Gastrocnemius medialis (tissue), 4 donors: ENCODE measurements at places on chromosomes 16 and 17. TPM values are rescaled to one million over a fixed set of nuclear protein-coding genes. Genes with fewer than 3 reads are reported as not detected.

DNA sequence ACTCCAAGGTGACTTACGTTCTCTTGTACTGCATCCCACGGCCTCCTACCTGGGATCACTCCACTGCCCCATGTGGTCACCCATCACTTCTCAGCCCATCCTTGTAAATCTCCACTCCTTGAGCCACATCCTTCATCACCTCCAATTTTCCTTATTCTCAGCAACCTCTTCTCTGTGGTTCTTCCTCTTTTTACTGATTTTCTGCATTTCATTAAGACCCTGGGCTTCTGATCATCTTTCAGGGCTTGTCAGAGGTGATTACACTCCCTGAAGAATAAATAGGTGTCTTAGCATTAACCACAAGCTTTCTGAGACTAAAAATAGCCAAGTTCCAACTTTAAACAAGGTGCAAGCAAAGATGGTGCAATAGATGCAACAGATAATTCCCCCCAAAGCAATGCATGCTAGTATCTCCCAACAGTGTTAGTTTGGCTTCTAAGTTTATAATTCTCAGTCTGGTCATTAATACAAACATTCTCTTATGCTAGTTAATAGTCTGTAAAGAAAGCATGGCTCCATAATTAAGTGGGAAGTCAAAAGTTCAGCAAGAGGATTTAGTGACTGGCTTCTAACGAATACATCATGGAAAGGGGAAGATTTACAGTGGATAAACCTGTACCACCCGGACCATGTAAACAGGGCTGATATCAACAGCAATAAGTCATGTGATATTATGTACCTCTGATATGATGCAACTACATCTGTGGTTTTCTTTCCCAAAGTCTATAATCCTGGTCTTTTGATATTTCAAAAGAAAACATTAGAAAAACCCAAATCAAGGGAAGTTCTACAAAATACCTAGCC lies 47.4 kb upstream of the FOXJ1 start:
- H3K4me3 ChIP-seq: no peak overlapping the region
- H3K27ac ChIP-seq: peak overlapping the region; percentile 29
- DNase-seq: no peak

- no peaks in the 10 kb centered on the region for H3K4me1 ChIP-seq
- H3K27me3 ChIP-seq: no peaks in the 10 kb centered on the region
- DNase-seq: no peak
- no peaks in the 10 kb centered on the region for H3K36me3 ChIP-seq
These were observed 10.9 kb downstream of the ZACN start for GRCh38 chr17:76089680-76090516.

DNA sequence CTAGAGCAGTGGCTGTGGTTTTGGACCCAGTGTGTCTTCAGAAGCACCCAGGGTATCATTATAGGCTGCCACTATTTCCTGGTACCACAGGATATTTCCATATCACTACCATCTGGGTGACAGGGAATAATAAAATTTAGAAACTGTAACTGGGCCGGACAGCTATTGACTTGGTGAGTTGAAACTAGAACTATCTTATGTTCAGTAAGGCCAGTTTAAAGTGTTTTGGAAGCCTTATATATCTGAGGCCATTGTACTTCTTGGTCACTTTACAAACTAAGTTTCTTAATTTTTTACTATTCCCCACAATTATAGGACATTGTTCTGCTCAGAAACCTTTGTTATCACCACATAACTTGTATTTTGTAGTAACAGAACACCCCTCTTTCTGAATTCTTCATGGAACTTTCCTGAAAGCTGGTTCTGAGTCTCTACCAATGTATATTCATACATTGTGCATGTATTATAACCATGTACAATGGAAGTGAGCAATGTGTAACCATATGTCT lies 34.0 kb downstream of the ZNF207 start:
- no peaks in the 10 kb centered on the region for H3K36me3 ChIP-seq
- no peak overlapping the region for H3K27ac ChIP-seq
- H3K4me3 ChIP-seq: no peak overlapping the region
- H3K4me1 ChIP-seq: no peaks in the 10 kb centered on the region
- H3K27me3 ChIP-seq: no peaks in the 10 kb centered on the region
- DNase-seq: no peak

DNA sequence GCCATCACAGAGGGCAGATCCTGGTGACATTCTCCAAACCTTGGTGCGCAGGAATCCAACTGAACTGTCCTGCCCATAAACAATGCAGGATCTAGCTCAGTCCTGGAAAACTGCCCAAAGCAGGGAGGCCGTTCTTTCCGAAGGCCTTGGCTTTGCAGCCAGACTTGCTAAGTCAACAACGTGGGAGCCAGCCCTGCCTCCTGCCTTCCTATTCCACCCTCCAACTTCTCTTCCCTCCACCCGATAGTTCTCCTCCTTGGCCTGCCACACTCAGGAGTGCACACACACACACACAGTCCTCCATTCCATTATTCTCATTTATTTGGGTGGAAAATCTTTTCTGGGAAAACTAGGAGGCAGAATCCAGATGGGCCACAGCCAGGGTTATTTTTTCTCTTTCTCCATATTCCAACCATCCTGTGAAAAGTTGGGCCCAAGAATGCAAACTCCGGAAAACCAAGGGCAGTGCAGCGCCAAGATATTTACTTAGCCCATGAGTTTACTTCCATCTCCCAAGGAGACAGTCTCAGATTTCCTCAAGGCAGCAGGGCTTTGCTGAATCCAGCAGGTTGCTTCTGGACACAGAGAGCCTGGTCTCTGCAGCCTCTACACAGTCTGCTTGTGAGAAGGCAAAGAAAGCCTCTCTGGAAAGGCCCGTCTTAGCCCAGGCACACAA lies 15.8 kb downstream of the COPRS start:
- peak overlapping the region; percentile 14 for H3K27ac ChIP-seq
- peaks cover 13% of the 10 kb centered on the region for H3K4me1 ChIP-seq
- H3K27me3 ChIP-seq: no peaks in the 10 kb centered on the region
- peak overlapping the region; percentile 17 for H3K4me3 ChIP-seq
- H3K36me3 ChIP-seq: no peaks in the 10 kb centered on the region

The KRT31 gene
- 0.39 TPM for total RNA-seq

DNA sequence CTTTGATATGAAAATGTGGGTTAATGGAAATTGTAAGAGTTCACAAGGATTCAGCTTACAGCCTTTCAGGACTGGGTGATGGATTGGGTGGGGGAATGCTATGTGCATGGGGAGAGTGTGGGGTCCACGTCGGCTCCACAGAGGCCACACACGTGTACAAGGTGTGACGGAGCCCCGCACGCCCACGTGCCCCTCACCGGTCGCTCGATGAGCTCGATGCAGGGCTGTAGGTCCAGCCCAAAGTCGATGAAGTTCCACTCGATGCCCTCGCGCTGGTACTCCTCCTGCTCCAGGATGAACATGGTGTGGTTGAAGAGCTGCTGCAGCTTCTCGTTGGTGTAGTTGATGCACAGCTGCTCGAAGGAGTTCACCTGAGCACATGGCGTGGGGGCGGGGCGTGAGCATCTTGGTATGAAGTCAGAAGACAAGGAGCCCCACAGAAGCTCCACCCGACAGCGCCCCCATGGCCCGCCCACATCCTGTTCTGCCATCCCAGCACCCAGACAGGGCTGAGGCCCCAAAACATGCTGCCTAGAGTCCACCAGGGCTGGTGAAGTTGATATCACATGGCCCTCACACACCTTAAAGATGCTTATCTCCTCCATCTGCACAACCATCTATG lies 99.1 kb downstream of the MYH11 start:
- H3K36me3 ChIP-seq: no peaks in the 10 kb centered on the region
- no peak overlapping the region for H3K4me3 ChIP-seq
- H3K27ac ChIP-seq: no peak overlapping the region
- H3K4me1 ChIP-seq: no peaks in the 10 kb centered on the region

DNA sequence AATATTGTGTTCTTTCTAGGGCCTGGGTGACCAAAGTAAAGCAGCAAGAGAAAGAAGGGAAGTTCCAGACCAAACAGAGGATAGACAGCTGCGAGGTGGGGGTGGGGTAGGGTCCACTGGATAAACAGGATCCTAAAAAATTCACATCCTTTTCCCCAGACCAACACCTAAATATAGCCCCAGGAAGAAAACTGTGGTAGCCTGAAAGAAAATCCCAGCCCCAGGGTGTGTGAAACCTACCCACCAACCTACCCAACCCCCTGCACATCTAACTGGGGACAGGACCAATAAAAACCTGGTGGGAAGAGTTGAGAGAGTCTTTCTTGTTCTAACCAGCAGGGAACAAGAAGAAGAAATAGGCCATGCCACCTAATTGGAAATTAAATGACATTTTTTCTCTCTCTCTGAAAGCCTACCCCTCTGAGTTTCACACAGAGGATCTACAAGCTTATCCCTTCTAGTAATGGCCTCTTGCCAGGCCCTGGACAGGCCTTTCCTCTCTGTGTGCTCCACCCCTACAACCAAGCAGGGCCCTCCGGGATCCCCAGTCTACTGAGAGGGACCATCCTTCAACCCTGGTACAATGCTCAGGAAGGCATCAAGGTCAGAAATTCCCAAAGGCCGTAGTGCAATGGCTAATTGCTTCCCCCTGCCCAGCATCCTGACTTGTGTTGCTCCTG lies 12.0 kb downstream of the MYO18A start:
- no peaks in the 10 kb centered on the region for H3K27me3 ChIP-seq
- peaks cover 7% of the 10 kb centered on the region for H3K4me1 ChIP-seq
- no peak overlapping the region for H3K27ac ChIP-seq
- no peak for DNase-seq

DNA sequence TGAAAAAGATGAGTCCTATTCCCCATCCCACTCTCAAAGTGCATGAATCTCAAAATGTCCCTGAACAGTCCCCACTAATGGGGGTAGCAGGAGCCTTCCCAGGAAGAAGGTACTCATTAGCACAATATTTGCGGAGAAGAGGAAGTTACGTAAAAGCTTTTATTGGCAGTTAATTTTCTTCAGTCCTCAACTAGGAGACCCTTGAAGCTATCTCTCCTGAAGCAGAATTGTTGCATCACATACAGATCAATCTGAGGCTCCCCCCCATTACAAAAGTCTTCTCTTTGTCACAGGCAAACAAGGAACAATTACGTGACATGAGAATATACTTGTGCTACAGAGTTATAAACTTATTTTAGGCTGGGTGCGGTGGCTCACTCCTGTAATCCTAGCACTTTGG lies 14.2 kb downstream of the SLFN12L start:
- H3K36me3 ChIP-seq: no peaks in the 10 kb centered on the region
- H3K27me3 ChIP-seq: no peaks in the 10 kb centered on the region
- no peak overlapping the region for H3K27ac ChIP-seq
- DNase-seq: no peak

DNA sequence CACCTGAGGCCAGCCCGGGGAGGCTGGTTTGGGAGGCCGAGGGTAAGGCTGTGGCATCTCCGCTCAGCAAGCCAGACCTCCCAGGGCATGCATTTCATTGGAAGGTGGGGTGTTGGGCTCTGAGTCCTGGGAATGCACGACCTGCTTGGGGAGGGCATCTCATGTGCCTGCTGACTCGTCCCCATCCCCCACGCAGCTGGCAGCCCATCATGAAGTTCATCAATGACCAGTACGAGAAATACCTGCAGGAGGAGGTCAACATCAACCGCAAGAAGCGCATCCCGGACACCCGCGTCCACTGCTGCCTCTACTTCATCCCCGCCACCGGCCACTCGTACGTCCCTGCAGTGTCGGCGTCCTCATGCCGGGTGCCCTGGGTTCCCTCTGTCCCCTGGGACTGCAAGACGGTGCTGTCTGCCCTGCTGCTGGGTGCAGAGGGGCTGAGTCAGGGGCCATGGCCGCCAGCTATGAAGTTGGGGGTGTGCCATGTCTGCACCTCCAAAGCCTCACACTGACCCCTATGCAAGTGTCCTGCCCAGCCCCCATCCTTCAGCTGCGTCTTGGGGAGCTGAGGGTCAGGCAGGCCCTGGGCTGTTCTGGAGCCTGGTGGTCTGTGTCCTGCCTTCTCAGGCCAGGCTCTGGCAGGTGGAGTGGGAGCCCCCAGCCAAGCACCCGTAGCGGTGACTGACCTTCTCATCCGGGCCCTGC lies 347.9 kb downstream of the SEC14L1 start:
- H3K4me1 ChIP-seq: peaks cover 16% of the 10 kb centered on the region
- DNase-seq: no peak
- no peak overlapping the region for H3K4me3 ChIP-seq
- H3K36me3 ChIP-seq: peaks cover 43% of the 10 kb centered on the region
- peak overlapping the region; percentile 63 for H3K27ac ChIP-seq
- H3K27me3 ChIP-seq: no peaks in the 10 kb centered on the region

DNA sequence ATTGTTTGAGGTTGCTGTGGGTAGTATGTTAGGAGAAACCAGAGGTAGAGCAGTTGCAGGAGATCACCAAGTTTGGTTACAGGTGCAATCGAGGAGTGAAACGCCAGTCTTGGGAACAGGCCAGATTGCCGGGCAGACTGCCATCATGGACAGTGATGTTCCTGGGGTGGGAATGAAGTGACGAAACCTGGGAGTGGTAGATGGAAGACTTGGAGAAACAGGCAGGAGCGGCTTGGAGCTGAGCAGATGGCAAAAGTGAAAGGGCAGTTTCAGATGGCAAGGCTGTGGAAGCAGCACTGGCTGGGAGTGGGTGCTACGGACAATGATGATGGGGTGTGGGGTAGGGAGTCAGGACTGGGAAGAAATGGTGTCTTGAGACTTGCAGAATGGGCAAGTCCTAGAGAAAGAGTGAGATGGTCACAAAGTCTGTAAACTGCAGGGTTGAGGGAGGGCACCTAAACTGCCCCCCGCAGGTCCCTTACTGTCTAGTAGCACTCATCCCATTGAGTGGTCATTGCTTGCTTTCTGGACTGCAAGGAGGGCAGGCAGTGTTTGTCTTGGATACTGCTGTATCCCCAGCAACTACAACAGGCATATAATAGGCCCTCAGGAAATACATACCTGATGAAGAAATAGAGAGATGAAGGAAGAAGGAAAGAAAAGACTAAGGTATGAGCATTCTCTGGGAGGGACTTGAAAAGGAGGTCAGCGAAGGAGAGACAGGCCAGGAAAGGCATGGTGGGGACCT lies 29.5 kb upstream of the ULK2 start:
- no peaks in the 10 kb centered on the region for H3K27me3 ChIP-seq
- peak; percentile 46 for DNase-seq
- no peak overlapping the region for H3K27ac ChIP-seq
- H3K4me1 ChIP-seq: no peaks in the 10 kb centered on the region

- no peak overlapping the region for H3K4me3 ChIP-seq
- no peaks in the 10 kb centered on the region for H3K27me3 ChIP-seq
- H3K27ac ChIP-seq: peak overlapping the region; percentile 99
- H3K4me1 ChIP-seq: peaks cover 100% of the 10 kb centered on the region
- no peaks in the 10 kb centered on the region for H3K36me3 ChIP-seq
These were observed 21.1 kb downstream of the RARA start for GRCh38 chr17:40329839-40330794.

DNA sequence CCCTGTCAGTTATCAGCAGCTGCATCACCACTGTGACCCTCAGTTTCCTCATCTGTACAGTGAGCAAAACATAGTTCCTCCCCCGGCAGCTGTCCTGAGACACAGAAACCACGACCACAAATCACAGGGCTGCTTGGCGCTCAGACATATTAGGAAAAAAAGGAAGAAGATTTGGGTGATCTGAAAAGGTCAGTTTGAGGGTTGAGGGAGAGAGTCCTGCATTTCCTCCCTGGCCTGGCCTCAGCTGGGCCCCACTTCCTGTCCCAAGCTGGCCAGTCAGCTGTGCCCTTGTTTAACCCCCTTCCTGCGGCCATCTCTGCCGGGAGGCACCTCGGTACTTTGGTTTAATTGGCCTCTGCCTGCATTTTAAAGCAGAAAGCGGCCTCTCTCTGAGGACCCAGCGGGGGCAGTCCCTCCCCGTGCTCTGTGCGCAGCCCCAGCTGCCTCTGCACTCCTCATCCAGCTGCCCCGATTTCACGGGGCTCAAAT lies 24.0 kb upstream of the CIBAR2 start:
- H3K27me3 ChIP-seq: no peaks in the 10 kb centered on the region
- peaks cover 25% of the 10 kb centered on the region for H3K4me1 ChIP-seq
- H3K36me3 ChIP-seq: no peaks in the 10 kb centered on the region
- no peak for DNase-seq
- peak overlapping the region; percentile 64 for H3K27ac ChIP-seq
